Ascending aorta (tissue), 2 donors: ENCODE measurements at places on chromosomes 7 and 10.

DNA sequence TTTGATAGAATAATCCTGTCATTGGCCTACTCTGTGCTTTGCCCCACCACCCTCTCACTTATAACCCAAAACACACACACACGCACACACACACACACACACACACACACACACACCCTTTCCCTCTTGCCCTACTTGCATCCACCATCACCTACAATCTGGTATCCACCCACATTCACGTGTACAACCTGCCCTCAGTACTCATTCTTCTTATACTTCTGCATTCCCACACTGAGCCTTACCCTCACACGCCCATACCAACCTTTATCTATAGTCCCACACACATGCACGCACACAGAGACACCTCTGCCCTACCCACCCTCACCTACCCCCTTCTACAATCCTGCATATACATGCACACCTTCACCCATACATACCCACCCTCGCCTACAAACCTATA, 10.8 kb upstream of the SRI start:
- no peak for DNase-seq

DNA sequence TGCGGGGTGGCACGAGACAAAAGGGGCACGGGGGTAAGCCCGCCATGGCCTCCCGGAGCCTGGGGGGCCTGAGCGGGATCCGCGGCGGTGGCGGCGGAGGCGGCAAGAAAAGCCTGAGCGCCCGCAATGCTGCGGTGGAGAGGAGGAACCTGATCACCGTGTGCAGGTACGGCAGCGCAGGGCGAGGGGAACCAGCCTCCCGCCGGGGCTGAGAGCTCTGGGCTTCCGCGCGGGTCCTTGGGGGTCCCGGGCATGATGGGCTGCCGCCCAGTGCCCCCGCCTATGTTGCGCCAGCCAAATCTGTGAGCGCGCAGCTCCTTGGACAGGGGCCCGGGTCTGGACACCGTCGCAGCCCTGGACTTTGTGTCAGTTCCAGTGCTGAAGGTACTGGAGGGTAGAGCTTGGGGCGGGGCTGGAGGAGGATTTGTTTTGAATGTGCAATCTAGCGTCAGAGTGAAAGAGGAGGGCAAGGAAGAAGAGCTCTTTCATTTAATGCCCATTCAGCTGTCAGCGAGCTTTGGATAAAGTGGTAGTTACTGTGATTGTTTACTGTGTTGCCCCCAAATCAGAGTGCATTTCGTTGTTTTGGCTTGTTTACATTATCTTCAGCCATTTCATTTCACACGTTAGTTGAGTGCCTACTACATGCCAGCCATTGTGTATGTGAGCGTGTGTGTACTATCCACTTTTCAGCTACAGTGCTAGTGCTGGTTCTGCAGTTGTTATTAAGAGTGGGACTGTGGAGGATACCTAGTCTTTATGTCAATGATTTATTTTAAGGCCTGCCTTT, 777 bp downstream of the RUNDC3B start:
- DNase-seq = no peak

DNA sequence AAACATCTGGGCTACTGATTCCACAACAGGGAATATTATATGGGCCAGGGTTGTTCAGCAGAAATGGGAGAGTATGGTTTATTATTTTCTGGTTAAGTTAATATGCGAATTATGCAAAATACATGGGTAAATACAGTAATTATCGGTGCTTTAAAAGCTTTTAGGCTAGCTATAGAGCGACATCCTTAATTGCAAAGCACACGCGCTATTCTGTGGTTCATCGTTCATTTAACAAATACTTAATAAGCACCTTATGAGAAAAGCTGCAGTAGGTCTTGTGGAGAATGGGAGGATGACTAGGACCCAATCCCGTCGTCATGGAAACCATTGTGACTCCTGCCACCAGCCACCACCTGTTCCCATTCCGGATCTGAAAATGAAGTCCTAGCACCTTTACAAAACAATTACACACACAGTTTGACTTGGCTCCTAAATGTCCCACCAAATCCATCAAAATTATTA, 623 bp upstream of the CEP41 start:
- DNase-seq = no peak

DNA sequence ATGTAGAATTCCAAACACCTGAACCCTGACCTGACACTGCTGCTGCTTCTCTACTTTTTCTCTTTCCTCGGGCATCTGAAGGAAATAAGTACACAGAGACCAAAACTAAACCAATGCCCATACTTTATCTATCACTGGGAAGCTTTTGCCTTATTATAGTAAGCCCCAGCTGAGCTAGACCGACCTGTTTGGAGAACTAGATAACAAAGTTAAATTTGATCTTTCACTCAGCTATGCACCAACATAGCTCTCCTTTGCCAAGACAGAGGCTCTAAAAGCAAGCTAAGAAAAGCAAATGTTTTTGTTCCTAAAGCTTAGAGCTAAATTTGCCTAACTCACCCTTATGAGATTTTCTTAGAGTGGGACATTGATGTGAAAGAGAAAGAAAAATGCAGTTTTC, 39.1 kb downstream of the NHLRC2 start:
- DNase-seq = no peak

- DNase-seq = no peak
Measured at GRCh38 chr7:129948338-129948737, 4.4 kb downstream of the UBE2H start.

DNA sequence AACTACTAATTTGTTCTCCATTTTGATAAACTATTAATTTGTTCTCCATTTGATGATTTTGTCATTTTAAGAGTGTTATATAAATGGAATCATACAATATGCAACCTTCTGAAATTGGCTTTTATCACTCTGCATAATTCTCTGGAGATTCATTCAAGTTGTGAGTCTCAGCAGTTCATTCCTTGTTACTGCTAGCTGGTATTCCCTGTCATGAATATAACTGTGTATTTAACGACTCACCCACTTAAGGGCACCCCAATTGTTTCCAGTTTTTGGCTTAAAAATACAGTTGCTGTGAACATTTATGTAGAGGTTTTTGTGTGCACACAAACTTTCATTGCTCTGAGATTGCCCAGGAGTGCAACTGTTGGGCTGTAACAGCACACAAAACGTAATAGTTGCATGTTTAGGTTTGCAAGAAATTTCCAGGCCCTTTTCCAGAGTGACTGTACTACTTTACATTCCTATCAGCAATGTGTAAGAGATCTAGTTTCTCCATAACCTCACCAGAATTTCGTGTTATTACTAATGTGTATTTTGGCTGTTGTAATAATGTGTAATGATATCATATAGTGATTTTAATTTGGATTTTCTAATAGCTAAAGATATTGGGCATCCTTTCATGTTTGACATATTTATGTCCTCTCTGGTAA, 153.2 kb upstream of the ADCY1 start:
- DNase-seq = no peak

DNA sequence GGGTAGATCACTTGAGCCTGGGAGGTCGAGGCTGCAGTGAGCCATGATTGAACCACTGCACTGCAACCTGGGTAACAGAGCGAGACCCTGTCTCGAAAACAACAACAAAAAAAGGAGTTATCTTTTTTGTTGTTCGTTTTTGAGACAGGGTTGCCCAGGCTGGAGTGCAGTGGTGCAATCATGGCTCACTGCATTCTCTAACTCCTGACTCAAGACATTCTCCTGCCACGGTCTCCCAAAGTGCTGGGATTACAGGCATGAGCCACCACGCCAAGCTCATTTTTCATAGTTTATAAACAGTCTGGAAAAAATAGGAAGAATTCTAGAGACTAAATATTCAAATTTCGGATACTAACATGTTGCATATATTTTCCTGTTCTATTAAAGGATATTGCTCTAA, 29.4 kb downstream of the SFXN4 start:
- no peak for DNase-seq

- no peak for DNase-seq
Measured at GRCh38 chr7:95427914-95428516, 6.8 kb downstream of the PON2 start.

DNA sequence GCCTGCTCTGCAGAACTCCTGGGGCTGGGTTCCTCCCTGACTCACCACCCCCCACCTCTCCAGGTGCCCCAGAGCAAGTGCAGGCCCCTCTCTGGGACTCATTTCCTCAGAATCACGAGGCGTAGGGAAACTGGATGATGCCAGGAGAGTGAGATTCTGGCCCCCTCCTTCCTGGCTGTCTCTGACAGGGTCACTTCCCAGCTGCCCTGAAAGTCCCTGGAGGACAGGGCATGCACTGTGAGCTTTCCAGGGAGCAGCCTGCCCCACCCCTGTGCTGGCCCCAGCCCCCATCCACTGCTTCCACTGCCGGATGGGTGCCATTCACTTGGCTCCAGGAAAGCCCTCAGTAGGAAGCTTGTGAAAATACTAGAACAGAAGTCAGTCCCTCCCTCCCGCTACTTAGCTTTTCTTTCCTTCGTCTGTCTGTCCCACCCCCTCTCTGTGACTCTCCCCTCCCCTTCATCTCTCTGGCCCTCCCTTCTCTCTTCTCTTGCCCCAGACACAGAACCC, 10.4 kb downstream of the TACR2 start:
- DNase-seq = peak; percentile 83

GRCh38 chr7:45237788-45238461, 80.3 kb downstream of the RAMP3 start:
- DNase-seq = no peak

DNA sequence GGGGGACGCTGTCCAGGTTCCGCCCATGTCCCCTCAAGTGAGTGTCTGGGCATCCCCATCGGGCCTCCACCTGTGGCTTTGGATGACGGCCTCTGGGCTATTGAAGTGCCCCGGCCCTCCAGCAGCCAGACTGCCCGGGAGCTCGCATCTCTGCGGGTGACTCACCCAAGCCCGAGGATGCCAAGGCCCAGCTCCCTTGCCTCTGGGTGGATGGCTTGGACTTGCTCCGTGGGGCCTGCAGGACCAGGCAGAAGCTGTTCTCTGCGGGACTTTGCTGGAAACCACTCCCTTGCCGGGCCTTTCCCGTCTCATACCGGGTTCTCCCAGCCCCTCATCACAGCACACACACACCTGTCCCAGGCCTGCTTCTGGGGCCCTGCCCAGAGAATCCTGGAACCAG, 22.4 kb downstream of the DPYSL4 start:
- DNase-seq = no peak

GRCh38 chr10:86376852-86377796, 10.5 kb upstream of the GRID1 start:
- DNase-seq = peak; percentile 80

GRCh38 chr10:48627984-48628609, 23.2 kb upstream of the ARHGAP22 start:
- no peak for DNase-seq

GRCh38 chr7:1601956-1602355, 32.1 kb upstream of the PSMG3 start:
- no peak for DNase-seq

DNA sequence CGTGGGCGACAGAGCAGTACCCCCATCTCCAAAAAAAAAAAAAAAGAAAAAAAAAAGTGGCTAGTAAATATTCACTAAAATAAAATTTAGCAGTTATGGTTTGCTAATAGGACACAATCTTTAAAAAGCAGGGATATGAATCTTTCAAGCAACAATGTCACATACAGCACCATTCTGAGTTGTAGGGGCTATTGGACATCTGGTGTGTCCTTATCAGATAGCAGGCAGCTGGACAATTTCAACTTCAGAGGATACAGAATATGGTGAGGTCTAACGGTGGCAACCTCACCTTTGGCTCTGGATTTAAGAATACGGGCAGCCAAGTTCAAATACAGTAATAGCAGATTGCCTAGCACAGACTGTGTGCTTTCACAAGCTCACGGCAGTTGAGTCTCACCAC, 51.1 kb downstream of the SLC37A3 start:
- no peak for DNase-seq

GRCh38 chr10:110721406-110722038, 77.4 kb downstream of the RBM20 start:
- no peak for DNase-seq

- no peak for DNase-seq
Measured at GRCh38 chr10:104026762-104027161, 58.9 kb downstream of the COL17A1 start.

DNA sequence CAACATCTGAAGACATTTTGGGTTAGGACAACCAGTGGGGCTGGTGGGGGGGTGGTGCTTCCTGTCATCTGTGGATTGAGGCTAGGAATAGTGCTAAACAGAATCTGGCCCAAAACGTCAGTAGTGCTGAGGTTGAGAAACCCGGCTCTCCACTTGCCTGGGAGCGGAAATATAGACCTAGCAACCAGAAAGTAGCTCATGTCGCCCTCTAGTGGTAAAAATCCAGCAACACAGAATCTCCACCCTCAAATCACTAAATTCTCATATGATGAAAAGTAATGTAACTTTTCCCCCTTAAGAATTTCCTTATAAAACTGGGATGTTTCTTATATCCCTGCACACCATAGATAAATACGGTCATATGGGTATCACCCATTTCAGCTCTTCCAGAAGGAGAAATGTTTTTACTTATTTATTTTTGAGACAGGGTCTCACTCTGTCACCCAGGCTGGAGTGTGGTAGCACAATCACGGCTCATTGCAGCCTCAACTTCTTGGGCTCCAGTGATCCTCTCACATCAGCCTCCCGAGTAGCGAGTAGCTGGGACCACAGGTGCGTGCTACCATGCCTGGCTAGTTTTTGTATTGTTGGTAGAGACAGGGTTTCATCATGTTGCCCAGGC, 34.4 kb downstream of the ZC3HAV1 start:
- DNase-seq = peak; percentile 89

DNA sequence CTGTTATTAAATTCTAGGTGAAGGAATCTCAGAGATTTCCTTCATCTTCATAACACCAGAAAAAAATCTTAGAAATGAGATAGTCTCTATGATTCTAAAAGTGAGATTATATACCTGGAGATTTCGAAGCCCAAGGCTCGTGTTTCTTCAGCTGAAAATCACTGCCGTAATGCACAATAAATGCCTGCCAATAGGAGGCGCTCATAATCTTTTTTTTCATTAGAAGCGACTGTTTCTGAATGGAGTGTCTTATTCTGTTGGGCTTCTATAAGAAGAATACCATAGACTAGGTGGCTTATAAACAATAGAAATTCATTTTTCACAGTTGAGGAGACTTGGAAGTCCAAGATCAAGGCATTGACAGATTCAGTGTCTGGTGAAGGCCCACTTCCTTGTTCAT, 294.7 kb downstream of the PRKG1 start:
- DNase-seq = no peak

- DNase-seq = no peak
Measured at GRCh38 chr7:129213828-129214227, 11.0 kb upstream of the AHCYL2 start.

- no peak for DNase-seq
Measured at GRCh38 chr10:16049050-16049449, 188.7 kb upstream of the MINDY3 start.

GRCh38 chr10:13395540-13395939, 47.4 kb upstream of the SEPHS1 start:
- no peak for DNase-seq
